ENCODE measurements at places on chromosomes 16 and 17.

GRCh38 chr16:88393571-88393970, 10.8 kb downstream of the ZNF469 start:
- no peaks in the 10 kb centered on the region for H3K36me3 ChIP-seq
- DNase-seq = no peak
- H3K4me3 ChIP-seq = no peak overlapping the region
- H3K27ac ChIP-seq = no peak overlapping the region
- no peaks in the 10 kb centered on the region for H3K4me1 ChIP-seq

- H3K4me1 ChIP-seq = no peaks in the 10 kb centered on the region
- no peak overlapping the region for H3K4me3 ChIP-seq
- peaks cover 11% of the 10 kb centered on the region for H3K27me3 ChIP-seq
Observed at GRCh38 chr16:20484726-20485125, 33.4 kb downstream of the ACSM2A start.

GRCh38 chr16:48121276-48121675, 34.5 kb downstream of the ABCC12 start:
- H3K27me3 ChIP-seq = peaks cover 26% of the 10 kb centered on the region
- no peak overlapping the region for H3K4me3 ChIP-seq
- DNase-seq = no peak
- H3K27ac ChIP-seq = no peak overlapping the region
- H3K4me1 ChIP-seq = peaks cover 20% of the 10 kb centered on the region

DNA sequence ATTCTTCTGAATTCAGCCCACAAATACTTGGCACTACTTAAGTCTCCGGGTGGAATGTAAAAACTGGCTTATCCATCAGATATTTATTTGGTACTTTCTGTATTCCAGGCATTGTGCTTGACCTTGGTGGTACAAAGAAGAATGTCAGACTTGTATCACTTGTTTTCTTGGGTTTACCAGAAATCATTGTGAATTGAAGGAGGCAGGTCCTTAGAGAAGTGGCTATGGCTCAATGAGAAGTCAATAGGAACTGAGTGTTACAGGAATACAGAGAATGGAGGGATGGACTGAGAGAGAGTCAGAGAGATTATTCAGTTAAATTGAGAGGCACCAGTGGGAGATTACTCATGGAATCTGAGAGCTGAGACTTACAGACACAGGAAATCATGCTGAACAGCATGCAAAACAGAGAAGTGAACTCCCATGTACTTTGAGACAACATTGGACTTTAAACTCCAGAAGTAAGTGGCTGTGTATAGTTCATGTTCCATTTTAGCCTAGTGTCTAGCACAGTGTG, 704.1 kb downstream of the CDH11 start:
- DNase-seq = no peak
- no peaks in the 10 kb centered on the region for H3K36me3 ChIP-seq
- H3K4me3 ChIP-seq = no peak overlapping the region

DNA sequence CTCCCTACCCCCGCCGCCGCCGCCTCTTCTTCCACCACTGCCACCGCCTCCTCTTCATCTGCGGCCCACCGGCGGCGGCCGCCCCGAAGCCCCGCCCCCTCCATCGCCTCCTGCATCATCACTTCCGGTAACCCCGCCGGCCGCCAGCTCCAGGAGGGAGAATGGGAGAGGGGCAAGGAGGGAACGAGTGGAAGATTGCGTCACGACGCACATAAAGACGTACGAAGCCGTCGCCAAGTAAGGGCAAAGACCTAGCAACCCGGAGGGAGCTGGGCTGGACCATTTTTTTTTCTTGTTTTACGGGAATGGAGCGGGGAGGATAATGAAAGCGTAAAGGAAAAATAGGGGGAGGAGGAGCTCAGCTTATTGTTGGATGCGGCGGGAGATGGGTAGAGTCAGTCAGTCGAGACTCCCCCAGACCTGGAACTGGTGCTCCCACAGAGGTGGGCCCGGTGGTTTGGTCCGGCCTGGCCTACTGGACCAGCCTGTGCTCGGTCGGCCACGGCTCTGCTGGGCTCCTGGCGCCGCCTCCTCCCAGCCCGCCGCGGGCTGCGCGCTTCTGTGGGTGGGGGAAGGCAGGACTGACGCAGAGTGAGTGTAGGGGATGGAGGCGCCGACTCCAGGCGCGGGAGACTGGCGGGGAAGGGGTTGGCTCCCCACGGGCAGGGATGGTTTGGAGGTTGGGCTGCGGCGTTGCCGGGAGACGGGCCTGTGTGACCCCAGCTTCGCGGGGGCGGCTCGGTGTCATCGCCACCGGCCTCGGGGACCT, at the start of the genes DCUN1D3 and LYRM1:
TSS of gene DCUN1D3 (minus strand) at position 60 of the 769 bp plus-strand sequence. CDS start 37,820 bp downstream, outside the sequence.
TSS of gene LYRM1 (plus strand) at position 473 of the 769 bp plus-strand sequence. CDS start 14,785 bp downstream, outside the sequence.
- peaks cover 72% of the 10 kb centered on the region for H3K4me1 ChIP-seq
- peaks cover 59% of the 10 kb centered on the region for H3K36me3 ChIP-seq
- peak; percentile 92 for DNase-seq
- H3K4me3 ChIP-seq = peak within 1 kb of the TSS; percentile 90
- no peaks in the 10 kb centered on the region for H3K27me3 ChIP-seq
- peak within 1 kb of the TSS; percentile 98 for H3K27ac ChIP-seq

GRCh38 chr17:80021600-80021999, 14.1 kb downstream of the TBC1D16 start:
- no peak overlapping the region for H3K4me3 ChIP-seq
- H3K27me3 ChIP-seq = no peaks in the 10 kb centered on the region
- no peak for DNase-seq
- H3K4me1 ChIP-seq = no peaks in the 10 kb centered on the region

- H3K27me3 ChIP-seq = no peaks in the 10 kb centered on the region
- no peak for DNase-seq
- no peak overlapping the region for H3K4me3 ChIP-seq
- H3K36me3 ChIP-seq = peaks cover 56% of the 10 kb centered on the region
Observed at GRCh38 chr17:57405491-57406072, 149.3 kb downstream of the MSI2 start.

GRCh38 chr17:7486181-7486580, 2.0 kb downstream of the POLR2A start:
- H3K36me3 ChIP-seq = peaks cover 61% of the 10 kb centered on the region
- H3K27me3 ChIP-seq = no peaks in the 10 kb centered on the region

GRCh38 chr17:28042721-28043291, 329 bp downstream of the NLK start:
- peaks cover 66% of the 10 kb centered on the region for H3K4me1 ChIP-seq
- peak overlapping the region; percentile 85 for H3K4me3 ChIP-seq
- no peaks in the 10 kb centered on the region for H3K27me3 ChIP-seq
- no peak for DNase-seq
- H3K27ac ChIP-seq = peak overlapping the region; percentile 81

- H3K4me1 ChIP-seq = peaks cover 25% of the 10 kb centered on the region
- H3K27ac ChIP-seq = no peak overlapping the region
- no peak overlapping the region for H3K4me3 ChIP-seq
- DNase-seq = no peak
Observed at GRCh38 chr17:15440347-15440746, 27.1 kb downstream of the CDRT4 start.

DNA sequence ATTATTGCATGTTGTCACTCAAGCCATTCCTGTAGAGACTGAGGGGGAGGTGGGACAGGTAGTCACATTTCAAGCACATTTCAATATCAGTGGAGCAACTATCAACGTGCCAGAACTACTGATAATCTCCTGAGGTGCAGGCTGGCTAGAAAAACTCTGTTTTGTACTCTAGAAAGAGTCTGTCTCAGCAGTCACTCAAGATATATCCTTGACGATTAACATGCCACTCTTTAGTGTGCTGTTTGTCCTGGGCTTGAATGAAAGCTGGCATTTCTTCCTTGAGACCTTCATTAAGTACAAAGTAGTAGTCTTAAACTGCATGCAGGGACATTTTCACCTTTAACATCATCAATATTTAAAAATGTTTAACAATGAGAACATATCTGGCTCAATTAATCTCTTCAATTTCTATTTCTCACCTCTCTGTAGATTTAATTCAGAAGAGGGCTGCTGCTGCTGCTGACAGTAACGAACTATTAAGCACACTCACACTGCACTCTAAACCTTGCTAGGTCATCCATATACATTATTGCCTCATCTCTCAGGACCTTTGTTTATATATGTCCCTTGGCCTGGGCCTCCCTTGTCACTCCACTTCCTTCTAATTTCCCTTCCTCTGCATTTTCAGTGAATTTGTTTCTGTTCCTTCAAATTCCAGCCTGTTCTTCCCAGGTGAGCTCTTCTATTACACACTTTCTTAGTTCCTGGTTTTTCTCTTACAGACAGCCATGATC, 412.0 kb downstream of the HAPSTR1 start:
- H3K27me3 ChIP-seq = no peaks in the 10 kb centered on the region
- H3K4me1 ChIP-seq = no peaks in the 10 kb centered on the region
- no peak for DNase-seq
- H3K27ac ChIP-seq = no peak overlapping the region
- H3K36me3 ChIP-seq = no peaks in the 10 kb centered on the region
- H3K4me3 ChIP-seq = no peak overlapping the region

DNA sequence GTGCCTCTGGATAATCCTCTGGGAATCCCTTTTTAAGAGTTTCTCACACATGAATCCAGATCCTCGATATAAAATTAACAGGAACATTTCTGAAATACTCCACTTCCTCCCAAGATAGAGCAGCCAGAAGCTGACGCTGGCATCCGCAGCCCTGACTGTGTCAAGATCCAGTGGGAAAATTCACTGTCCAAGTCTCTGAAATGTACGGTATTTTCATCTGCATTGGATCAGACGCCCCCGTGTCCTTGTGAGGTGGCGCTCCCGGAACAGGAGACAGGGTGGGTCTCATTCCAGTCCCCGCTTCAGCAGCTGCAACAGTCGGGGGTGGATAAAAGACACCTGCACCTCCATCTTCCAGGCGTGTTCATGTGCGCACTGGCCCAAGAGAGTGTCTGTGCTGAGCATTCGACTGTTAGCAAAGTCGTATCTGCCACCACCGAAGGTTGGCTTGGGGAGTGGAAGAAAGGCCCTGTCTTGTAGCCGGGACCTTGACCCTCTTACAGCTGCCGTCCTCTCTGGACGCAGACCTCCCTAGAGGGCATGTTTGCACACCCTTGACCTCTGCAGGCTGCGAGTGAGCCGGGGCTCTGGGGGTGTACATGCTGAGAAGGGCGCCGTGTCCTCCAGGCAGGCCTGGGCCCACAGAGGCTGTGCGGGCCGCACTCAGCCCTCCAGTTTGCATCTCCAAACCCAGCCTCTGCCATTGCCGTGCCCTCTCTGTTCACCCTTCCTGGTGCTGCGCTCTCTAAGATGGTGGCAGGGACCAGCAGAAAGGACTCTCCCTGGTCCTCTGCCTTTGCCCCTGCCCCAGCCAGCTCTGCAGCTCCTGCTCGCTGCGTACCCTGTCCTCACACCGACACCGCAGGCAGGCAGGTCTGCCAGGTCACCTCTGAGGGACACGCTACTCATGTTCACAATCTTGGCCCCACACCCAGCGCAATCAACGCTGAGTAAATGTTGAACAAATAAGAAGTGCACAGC, 72.0 kb upstream of the CHMP6 start:
- no peak overlapping the region for H3K27ac ChIP-seq
- peaks cover 76% of the 10 kb centered on the region for H3K36me3 ChIP-seq
- H3K27me3 ChIP-seq = no peaks in the 10 kb centered on the region
- H3K4me1 ChIP-seq = no peaks in the 10 kb centered on the region
- no peak overlapping the region for H3K4me3 ChIP-seq

- DNase-seq = no peak
- H3K4me3 ChIP-seq = peak overlapping the region; percentile 86
- peaks cover 73% of the 10 kb centered on the region for H3K4me1 ChIP-seq
- peaks cover 6% of the 10 kb centered on the region for H3K36me3 ChIP-seq
- no peaks in the 10 kb centered on the region for H3K27me3 ChIP-seq
Observed at GRCh38 chr17:17751489-17752088, 70.3 kb downstream of the RAI1 start.

GRCh38 chr17:42221886-42222745, 27.8 kb upstream of the GHDC start:
- no peaks in the 10 kb centered on the region for H3K27me3 ChIP-seq
- DNase-seq = peak; percentile 65
- H3K36me3 ChIP-seq = peaks cover 78% of the 10 kb centered on the region
- H3K27ac ChIP-seq = peak overlapping the region; percentile 81
- peaks cover 6% of the 10 kb centered on the region for H3K4me1 ChIP-seq

GRCh38 chr17:65885541-65886312, 306.2 kb downstream of the CEP112 start:
- H3K27ac ChIP-seq = no peak overlapping the region
- H3K27me3 ChIP-seq = no peaks in the 10 kb centered on the region
- no peak for DNase-seq
- H3K4me1 ChIP-seq = no peaks in the 10 kb centered on the region
- no peaks in the 10 kb centered on the region for H3K36me3 ChIP-seq
- no peak overlapping the region for H3K4me3 ChIP-seq

DNA sequence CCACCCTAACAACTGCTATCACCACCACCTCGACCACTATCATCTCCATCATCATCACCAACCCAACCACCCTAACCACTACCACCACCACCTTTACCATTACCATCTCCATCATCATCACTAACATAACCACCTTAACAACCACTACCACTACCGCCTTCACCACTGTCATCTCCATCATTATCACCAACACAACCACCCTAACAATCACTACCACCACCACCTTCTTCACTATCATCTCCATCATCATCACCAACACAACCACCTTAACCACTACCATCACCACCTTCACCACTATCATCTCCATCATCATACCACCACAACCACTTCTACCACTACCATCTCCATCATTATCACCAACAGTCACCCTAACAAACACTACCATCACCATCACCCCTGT, 101.4 kb downstream of the BANP start:
- DNase-seq = no peak
- no peak overlapping the region for H3K4me3 ChIP-seq
- no peaks in the 10 kb centered on the region for H3K27me3 ChIP-seq
- peaks cover 59% of the 10 kb centered on the region for H3K36me3 ChIP-seq
- H3K27ac ChIP-seq = no peak overlapping the region

- no peaks in the 10 kb centered on the region for H3K36me3 ChIP-seq
- H3K27ac ChIP-seq = no peak overlapping the region
Observed at GRCh38 chr16:81151648-81152310, 55.6 kb upstream of the GCSH start.

DNA sequence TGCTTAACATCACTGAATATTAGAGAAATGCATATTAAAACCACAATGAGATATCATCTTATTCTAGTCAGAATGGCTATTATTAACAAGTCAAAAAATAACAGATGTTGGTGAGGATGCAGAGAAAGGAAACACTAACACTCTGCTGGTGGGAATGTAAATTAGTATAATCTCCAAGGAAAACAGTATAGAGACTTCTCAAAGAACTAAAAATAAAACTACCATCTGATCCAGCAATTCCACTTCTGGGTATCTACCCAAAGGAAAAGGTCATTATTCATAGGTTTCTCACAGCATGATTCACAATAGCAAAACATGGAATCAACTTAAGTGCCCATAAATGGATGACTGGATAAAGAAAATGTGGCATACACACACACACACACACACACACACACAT, 166.4 kb downstream of the CEP112 start:
- H3K27me3 ChIP-seq = no peaks in the 10 kb centered on the region
- H3K4me3 ChIP-seq = no peak overlapping the region
- H3K36me3 ChIP-seq = peaks cover 6% of the 10 kb centered on the region
- no peak overlapping the region for H3K27ac ChIP-seq
- no peak for DNase-seq
- H3K4me1 ChIP-seq = no peaks in the 10 kb centered on the region

DNA sequence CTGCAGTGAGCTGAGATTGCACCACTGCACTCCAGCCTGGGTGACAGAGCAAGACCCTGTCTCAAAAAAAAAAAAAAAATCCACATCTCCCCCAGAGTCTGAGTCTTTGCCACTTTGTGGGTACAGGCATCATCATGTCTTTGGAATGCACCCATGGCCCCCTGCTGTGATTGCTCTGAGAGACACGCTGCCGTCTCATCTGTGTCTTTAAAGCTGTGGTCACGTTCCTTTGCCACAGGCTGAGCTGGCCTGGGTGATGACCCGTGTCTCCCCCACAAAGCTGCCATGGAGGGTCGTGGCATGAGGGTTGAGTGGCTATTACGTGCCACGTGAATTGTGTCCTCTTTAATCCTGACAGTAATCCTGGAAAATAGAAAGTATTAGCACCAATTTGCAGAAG, 20.2 kb downstream of the CRISPLD2 start:
- DNase-seq = no peak
- peaks cover 2% of the 10 kb centered on the region for H3K4me1 ChIP-seq
- no peak overlapping the region for H3K27ac ChIP-seq
- no peak overlapping the region for H3K4me3 ChIP-seq

Data from activated T-cell treated with anti-CD3 and anti-CD28 coated beads, Interleukin-2, amount 50 U/mL, for 24 hours (primary cell).